ENCODE measurements at places on chromosomes 11 and 22. TPM values are rescaled to one million over a fixed set of nuclear protein-coding genes. Genes with fewer than 3 reads are reported as not detected.

The TPP1 gene
- total RNA-seq: 25.4 TPM

The SCUBE2 gene
- 0.20 TPM for total RNA-seq

The TTLL1 gene
- total RNA-seq: 1.2 TPM

The FGF3 gene
- not detected for total RNA-seq

The LYVE1 gene
- 0.33 TPM for total RNA-seq

The MAP6 gene
- total RNA-seq: not detected

The PACSIN2 gene
- total RNA-seq: 24.5 TPM

The GRM5 gene
- total RNA-seq: not detected

The GDPD4 gene
- total RNA-seq: not detected

The VSIG10L2 gene
- total RNA-seq: not detected

The OTOG gene
- total RNA-seq: not detected

Data from activated T-cell treated with anti-CD3 and anti-CD28 coated beads, Interleukin-2, amount 50 U/mL, for 4 hours (primary cell).